ENCODE measurements at places on chromosomes 5 and 9.

DNA sequence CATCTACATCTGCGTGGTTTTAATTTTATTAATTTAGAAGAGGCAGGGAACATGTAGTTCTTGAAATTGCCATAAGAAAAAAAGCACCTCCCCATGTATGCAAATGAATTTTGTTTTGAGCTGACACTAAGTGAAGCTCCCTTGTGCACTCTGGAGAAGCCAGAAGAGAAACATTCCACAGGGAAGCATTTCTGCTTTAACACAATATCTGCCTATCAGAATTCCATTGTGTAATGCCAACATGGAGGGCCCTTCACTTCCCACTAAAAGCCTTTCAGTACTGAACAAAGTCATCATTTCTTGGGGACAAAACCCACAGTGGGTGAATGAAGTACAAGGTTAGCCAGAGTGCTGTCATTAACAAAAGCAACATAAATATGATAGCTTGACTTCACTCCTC is 59.7 kb downstream of the PRELID2 start:
- H3K36me3 ChIP-seq = no peaks in the 10 kb centered on the region
- H3K4me1 ChIP-seq = peaks cover 1% of the 10 kb centered on the region

DNA sequence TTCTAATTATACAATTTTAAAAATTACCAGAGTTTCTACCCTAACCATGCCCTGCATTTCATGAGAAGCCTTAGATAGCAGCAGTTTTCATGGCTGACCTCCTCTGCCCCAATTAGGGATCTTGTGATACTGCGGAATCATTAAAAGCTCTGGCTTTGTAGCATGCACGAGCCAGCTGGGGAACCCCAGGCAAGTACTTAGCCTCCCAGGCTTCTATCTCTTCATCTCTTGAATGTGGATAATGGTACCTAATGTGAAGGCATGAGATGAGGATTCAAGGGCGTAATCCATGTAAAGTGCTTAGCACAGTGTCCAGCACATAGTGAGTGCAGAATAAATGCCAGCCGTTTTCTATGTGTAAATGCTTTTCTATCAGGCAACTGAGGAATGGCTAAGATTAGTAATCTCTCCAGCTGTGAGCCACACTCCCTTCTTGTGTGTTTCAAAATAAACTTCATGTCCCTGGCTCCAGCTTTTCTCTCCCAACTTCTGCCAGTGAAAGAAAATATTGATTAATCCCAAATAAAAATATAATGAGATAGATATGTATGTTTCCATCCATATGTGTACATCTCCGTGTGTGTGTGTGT is 88.4 kb downstream of the APBA1 start:
- no peak overlapping the region for H3K4me3 ChIP-seq
- peaks cover 16% of the 10 kb centered on the region for H3K27me3 ChIP-seq
- DNase-seq = no peak
- H3K4me1 ChIP-seq = no peaks in the 10 kb centered on the region

DNA sequence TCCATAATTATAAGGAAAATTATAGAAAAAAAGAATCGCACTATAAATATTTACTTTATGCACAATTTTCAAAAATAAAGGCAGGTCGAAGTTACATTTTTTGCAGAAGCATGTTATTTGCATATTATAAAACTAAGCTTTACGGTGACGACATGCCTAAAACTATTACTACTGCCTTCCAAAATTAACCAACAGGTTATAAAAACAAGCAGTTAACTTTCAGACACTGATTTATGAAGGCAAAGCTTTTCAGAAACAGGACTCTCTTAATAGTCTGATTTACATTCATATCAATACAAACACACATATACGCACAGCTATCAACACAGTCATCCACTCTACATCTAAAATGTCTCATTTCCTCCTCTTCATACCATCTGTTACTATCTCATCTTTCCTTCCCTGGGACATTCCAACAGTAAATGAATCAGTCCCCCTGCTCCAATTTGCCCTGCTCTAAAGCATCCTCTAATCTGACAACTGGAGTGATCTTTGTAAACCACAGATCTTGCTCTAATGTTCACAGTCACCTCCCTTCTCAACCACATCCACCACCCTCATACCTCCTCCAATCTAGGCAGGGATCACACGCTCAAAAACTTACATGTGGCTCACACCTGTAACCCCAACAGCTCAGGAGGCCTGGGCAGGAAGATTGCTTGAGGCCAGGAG is 21.6 kb downstream of the FBXW11 start:
- H3K27me3 ChIP-seq = no peaks in the 10 kb centered on the region
- H3K27ac ChIP-seq = no peak overlapping the region
- peaks cover 46% of the 10 kb centered on the region for H3K36me3 ChIP-seq
- H3K4me3 ChIP-seq = no peak overlapping the region
- DNase-seq = peak; percentile 57
- H3K4me1 ChIP-seq = peaks cover 33% of the 10 kb centered on the region

- no peaks in the 10 kb centered on the region for H3K4me1 ChIP-seq
- H3K4me3 ChIP-seq = no peak overlapping the region
- H3K36me3 ChIP-seq = peaks cover 19% of the 10 kb centered on the region
- no peaks in the 10 kb centered on the region for H3K27me3 ChIP-seq
These were observed 42.1 kb upstream of the TMOD1 start for GRCh38 chr9:97459326-97459725.

GRCh38 chr9:91856419-91856818 is 93.6 kb downstream of the ROR2 start:
- peaks cover 2% of the 10 kb centered on the region for H3K4me1 ChIP-seq
- no peak overlapping the region for H3K4me3 ChIP-seq
- H3K36me3 ChIP-seq = no peaks in the 10 kb centered on the region
- no peaks in the 10 kb centered on the region for H3K27me3 ChIP-seq
- DNase-seq = peak; percentile 31

DNA sequence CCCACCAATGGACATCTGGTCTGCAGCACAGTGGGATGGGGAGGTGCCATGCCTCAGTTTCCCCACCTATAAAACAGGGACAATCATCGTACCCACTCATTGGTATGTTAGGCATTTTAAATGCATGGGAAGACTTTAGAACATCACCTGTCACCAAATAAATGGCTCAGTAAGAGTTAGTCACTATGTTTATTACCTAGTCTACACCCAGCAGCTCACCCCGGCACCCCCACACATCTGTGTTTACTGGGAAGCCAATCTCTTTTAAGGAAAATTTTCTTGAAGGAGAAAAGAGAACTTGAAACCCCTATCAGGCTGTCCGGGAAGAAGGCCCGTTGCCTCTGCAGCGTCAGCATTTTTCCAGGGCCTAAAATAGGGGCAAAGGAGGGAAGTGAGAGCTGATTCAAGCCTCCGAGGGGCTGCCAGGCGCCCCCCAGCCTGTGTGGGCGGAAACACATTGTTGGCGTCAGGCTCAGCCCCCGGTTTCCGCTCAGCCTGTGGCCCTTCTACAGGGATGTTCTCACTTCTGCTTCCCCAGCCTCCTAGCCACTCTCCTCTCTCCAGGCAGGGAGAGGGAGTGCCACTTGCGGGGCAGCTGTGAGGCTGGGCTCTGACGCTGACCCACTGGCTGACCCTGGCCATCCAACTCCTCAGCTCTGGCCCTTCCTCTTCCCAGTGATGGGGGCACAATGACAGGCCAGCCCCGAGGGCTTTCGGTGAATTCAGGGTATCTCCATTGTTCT is 4.6 kb downstream of the CSF1R start:
- H3K36me3 ChIP-seq = no peaks in the 10 kb centered on the region
- H3K4me3 ChIP-seq = no peak overlapping the region
- H3K4me1 ChIP-seq = no peaks in the 10 kb centered on the region
- peak; percentile 13 for DNase-seq

DNA sequence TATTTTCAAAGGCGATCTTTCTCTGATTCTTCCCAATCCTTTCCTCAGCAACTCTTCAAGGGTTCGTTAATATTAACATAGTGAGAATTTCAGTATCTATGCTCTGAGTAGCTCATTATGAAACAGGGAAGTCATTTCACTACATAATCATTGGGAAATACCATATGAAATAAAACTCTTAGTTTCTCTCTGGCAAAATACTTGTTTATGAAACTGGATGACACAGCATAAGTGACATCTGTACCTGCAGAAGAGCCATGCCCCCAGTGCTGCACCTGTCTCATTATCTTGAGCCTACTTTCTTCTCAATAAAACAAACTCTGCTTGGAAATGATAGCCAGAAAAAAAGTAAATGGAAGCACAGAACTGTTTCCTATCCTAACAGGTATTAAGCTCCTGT is 33.8 kb upstream of the OTULIN start:
- DNase-seq = no peak
- peaks cover 7% of the 10 kb centered on the region for H3K27me3 ChIP-seq
- H3K27ac ChIP-seq = no peak overlapping the region
- H3K4me3 ChIP-seq = no peak overlapping the region
- H3K36me3 ChIP-seq = no peaks in the 10 kb centered on the region

DNA sequence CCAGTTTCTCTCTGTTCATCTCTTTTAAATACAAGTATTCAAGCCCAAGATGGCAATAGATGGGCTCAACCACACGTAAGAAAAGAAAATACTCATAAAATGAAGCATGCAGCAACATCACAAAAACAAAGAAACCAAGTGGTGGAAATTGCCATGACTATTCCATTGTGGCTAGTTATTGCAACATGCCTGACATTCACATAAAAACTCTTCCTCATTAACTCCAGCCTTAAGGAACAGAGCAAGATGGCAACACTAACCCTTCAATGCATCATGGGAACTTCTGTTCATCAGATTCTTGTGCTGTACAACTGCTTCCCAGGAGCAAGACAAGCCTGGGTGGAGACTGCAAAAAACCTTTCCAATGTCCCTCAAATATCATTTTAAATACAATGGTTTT is 1.4 kb upstream of the GLIS3 start:
- no peak for DNase-seq
- peaks cover 57% of the 10 kb centered on the region for H3K27me3 ChIP-seq
- H3K27ac ChIP-seq = no peak overlapping the region
- no peak overlapping the region for H3K4me3 ChIP-seq

GRCh38 chr9:2267181-2267745 is 252.1 kb downstream of the SMARCA2 start:
- no peak overlapping the region for H3K4me3 ChIP-seq
- H3K36me3 ChIP-seq = no peaks in the 10 kb centered on the region
- DNase-seq = no peak
- no peak overlapping the region for H3K27ac ChIP-seq

GRCh38 chr9:34408173-34408572 is 31.5 kb upstream of the MYORG start:
- H3K27me3 ChIP-seq = no peaks in the 10 kb centered on the region
- H3K27ac ChIP-seq = no peak overlapping the region
- no peaks in the 10 kb centered on the region for H3K36me3 ChIP-seq
- H3K4me1 ChIP-seq = no peaks in the 10 kb centered on the region

DNA sequence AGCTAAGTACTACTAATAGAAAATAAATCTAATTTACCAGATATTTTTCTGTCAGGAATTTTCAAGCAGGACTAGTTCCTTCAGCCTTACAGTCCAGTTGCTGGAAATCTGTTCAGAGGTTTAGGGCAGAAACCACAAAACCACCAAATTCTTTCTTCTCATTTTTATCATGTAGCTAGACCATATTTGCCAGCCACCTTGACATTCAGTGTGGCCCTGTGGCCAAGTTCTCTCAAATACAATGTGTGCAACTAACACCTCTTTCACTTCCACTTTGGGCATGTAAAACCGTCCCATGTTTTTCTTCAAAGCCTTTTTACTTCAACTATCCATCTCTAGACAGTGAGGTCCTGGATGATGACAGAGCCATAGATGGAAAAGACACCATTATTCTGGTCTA is 1133.2 kb upstream of the CDH18 start:
- H3K27ac ChIP-seq = no peak overlapping the region
- H3K36me3 ChIP-seq = no peaks in the 10 kb centered on the region
- no peaks in the 10 kb centered on the region for H3K4me1 ChIP-seq
- no peak overlapping the region for H3K4me3 ChIP-seq
- no peak for DNase-seq
- no peaks in the 10 kb centered on the region for H3K27me3 ChIP-seq

DNA sequence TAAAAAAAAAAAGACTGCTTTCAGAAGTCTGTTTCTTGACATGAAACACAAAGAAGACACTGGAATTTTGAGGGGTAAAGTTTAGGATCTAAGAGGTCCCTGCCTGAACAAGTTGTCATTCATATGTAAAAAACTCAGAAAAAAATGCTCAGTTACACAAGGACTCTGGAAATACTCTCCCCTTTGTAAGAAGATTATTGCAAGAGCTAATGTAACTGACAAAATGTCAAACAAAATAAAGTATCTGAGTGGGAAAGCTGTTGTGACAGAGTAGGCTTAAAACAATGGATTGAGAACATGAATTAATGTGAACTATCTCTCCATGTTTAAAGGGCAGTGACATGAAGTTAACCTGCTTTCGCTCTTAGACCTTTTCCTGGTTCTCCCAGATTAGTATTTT is 416.7 kb upstream of the TYRP1 start:
- no peaks in the 10 kb centered on the region for H3K4me1 ChIP-seq
- no peak overlapping the region for H3K27ac ChIP-seq
- H3K36me3 ChIP-seq = no peaks in the 10 kb centered on the region
- H3K27me3 ChIP-seq = no peaks in the 10 kb centered on the region
- no peak for DNase-seq
- H3K4me3 ChIP-seq = no peak overlapping the region

DNA sequence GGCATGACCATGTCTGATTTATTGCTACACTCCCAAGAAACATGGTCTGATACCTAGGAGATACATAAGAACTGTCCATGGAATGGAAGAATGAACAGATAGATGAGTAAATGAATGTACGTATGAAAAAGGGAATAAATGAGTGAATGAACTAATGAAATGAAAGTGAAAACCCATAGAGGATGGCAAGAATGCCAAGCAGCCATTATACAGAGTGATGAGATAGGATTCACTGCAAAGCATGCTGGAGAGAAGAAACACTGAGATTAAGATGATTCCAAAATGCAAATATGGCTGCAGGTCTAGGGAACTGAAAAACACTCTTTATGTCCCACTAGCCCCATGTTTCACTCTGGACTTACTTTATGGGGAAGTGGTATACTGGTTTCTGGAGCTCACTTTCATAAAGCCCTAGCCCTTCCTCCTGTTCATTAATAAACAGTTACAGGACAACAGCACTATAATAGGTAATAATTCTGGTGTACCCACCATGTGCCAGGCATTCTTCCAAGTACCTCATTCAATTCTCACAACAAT is 170.3 kb upstream of the RAD23B start:
- H3K36me3 ChIP-seq = no peaks in the 10 kb centered on the region
- peaks cover 2% of the 10 kb centered on the region for H3K27me3 ChIP-seq
- DNase-seq = no peak
- H3K27ac ChIP-seq = no peak overlapping the region

GRCh38 chr5:53856506-53856905 is 296.1 kb downstream of the NDUFS4 start:
- H3K27me3 ChIP-seq = no peaks in the 10 kb centered on the region
- H3K27ac ChIP-seq = no peak overlapping the region
- no peaks in the 10 kb centered on the region for H3K4me1 ChIP-seq

- no peak for DNase-seq
- H3K36me3 ChIP-seq = no peaks in the 10 kb centered on the region
- H3K27me3 ChIP-seq = no peaks in the 10 kb centered on the region
- H3K27ac ChIP-seq = no peak overlapping the region
These were observed 2111.3 kb downstream of the MAT2B start for GRCh38 chr5:165616490-165617405.

- H3K27me3 ChIP-seq = no peaks in the 10 kb centered on the region
- no peak overlapping the region for H3K27ac ChIP-seq
- DNase-seq = no peak
These were observed 121.0 kb upstream of the LRRTM2 start for GRCh38 chr5:138996120-138996519.

Measured in activated CD4-positive, alpha-beta memory T cell treated with anti-CD3 and anti-CD28 coated beads, Interleukin-2, amount 10 ng/mL, durations not matched to agents 7 days and 5 days (primary cell).